Stimulated activated effector memory CD8-positive, alpha-beta T cell treated with anti-CD3 and anti-CD28 coated beads, Interleukin-12 subunit alpha, Interleukin-12 subunit beta, amount 100 ng/mL, for 72 hours (primary cell): ENCODE measurements at places on chromosomes 3 and 15.

GRCh38 chr15:49042165-49042564, 4.1 kb downstream of the SECISBP2L start:
- no peak for DNase-seq

- no peak for DNase-seq
Measured at GRCh38 chr3:14539742-14540491, at the start of gene GRIP2. GRIP2 (minus strand) TSS chr3:14540342; CDS start chr3:14540308, 34 bp downstream.

DNA sequence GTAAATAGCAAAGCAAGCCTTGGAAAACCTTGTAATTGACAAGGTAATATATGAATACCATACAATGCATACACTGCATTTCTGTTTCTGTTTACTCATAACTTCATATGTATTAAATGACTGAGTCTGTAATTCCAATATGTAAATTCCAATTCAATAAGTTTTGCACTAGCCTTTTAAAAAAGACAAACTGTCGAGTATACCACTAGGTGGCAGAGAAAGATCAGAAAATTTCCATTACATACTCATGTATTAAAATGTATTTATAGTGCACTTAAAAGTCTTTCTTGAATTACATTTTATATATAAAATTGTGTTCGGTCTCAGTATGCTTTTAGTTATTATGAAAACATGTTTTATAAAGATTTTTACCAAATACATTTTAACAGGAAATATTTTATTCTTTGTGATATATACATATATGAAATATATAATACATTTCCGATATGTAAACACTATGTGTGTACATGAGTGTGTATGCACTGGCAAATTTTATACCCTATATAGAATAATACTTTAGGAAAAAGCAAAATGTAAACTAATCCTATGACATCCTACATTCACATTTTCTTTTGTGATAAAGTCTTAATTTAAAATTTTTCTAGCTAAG, 216.8 kb downstream of the VGLL3 start:
- DNase-seq: no peak

- DNase-seq: peak; percentile 41
Measured at GRCh38 chr15:28957606-28958498, 72.1 kb downstream of the APBA2 start.
